ENCODE measurements at places on chromosomes 16 and 17.

DNA sequence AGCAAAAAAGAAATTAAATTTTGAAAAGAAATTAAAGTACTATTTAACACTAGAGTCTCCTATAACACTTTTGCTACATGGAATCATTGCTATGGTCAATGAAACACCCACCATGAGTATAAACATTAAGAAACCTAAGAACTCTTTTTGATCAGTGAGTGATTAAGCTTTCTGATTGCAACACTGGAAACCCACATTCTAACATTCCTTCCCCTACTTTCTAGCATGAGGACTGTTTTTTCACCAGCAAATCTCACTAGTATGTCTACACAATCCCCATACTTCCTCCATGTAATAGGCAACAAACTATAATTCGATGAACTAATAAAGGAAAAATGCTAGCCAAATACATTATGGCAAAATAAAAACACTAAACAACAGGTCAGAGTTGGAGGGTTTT, 54.7 kb downstream of the SKAP1 start:
- no peak for DNase-seq

DNA sequence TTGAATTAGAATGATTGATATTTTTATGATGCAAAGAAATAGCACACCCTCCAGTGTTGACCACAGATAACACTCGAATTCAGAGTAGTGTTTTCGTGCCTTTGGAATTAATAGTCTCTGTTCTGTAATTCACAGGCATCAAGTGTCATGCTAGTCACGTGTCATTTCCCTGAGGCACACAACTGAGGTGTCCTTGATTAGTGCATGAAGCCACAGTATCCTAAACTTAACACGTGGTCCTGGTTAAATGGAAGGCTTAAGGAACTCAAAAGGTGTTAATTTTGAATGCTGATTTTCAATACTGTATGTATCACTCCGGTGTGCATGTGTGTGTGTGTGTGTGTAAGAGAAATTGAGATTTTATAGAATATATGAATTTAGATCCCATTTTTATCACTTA, 625.6 kb downstream of the TMEM114 start:
- no peak for DNase-seq

- DNase-seq: no peak
These were observed 67.8 kb downstream of the MAF start for GRCh38 chr16:79532785-79533184.

- no peak for DNase-seq
These were observed 18.4 kb upstream of the ZNF594 start for GRCh38 chr17:5210091-5210490.

- DNase-seq: no peak
These were observed 5.9 kb downstream of the UBALD2 start for GRCh38 chr17:76270770-76271668.
